M059J (cell line): ENCODE measurements at places on chromosomes 2 and 18.

DNA sequence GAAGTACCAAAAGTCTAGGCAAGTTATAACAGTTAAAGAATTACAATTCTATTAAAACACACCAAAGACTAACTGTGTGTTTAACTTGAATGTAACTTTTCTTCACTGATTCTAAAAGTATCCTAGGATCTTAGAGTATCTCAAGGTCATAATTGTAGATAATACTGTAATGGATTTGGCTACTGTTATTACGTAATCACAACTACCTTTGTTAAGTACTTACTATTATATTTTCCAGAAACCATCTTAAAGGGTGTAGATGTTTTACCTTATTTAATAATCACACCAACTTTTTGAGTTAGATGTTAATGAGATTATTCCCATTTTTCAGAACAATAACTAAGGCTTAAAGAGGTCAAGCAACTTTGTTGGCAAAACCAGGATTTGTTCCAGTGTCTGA lies 161.3 kb upstream of the REG3A start:
- DNase-seq = no peak

DNA sequence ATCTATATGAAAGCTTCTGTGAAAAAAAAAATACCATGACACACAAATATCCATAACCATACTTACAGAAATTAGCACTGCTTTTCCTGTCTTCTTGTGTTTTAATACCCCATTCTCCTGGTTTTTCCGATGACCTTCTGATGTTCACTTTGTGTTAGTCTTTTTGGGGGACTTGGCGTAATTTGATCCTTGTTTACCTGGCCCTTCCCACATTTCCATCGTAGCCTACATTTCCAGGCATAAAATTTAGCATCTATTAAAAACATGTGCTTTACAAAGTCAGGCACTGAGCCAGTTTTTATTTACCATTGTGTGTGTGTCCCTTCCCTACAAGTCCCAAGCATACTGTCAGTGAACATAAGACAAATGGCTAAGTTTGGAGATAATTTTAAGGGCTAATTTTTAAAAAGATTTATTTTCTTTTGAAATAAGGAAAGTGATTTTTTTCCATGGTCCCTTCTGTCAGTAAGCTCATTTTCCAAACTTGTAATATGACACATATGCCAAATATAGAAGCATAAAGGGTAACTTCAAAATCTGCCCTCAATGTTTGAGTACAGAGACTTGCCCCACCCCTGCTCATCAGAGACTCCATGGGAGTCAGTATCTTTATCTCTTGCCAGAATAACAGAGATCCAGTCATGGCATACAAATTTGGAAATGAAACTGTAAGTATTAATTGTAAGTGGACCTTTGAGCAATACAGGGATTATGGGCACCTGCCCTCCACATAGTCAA lies 27.3 kb downstream of the SESTD1 start:
- DNase-seq = no peak

GRCh38 chr2:45044916-45045315 lies 35.7 kb upstream of the SIX2 start:
- DNase-seq = no peak

DNA sequence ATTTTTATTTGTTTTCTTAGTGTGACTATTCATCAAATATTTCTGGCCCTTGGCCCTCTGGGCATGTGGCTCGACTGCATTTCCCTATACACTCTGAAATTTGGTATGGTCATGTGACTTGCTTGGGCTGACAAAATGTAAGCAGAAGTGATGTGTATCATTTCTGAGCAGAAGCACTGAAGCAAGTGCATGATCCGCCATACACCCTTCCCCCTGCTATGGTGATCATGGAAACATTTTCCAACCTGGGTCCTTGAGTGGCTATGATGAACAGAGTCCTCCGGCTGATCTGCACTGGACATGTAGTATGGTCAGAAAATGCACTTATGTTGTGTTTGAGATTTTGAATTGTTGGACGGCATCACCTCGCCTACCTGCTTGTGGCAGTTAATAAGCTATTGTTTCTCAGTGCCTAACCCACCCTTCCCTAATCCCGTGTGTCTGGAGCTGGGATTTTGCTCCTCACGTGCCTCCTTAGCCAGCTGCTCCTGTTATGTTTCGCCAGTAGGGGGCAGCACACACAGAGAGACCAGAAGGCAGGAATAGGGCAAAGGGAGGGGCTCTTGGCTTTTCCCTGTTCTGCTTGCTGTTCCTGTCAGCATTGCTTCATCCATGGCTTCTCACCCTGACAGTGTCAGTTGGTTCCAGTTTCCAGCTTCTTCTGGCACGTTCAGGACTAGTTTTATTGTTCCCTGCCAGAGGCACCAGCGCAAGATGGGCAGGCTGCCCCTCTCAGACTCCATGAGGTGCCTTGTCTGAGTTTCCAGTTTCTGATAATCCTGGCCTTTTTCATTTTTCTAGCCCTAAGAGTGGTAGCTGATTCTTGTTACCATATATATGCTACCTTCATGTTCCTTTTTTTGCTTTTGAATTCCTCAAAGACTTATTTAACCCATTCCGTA lies 207.4 kb downstream of the ARL6IP6 start:
- DNase-seq = peak; percentile 56

DNA sequence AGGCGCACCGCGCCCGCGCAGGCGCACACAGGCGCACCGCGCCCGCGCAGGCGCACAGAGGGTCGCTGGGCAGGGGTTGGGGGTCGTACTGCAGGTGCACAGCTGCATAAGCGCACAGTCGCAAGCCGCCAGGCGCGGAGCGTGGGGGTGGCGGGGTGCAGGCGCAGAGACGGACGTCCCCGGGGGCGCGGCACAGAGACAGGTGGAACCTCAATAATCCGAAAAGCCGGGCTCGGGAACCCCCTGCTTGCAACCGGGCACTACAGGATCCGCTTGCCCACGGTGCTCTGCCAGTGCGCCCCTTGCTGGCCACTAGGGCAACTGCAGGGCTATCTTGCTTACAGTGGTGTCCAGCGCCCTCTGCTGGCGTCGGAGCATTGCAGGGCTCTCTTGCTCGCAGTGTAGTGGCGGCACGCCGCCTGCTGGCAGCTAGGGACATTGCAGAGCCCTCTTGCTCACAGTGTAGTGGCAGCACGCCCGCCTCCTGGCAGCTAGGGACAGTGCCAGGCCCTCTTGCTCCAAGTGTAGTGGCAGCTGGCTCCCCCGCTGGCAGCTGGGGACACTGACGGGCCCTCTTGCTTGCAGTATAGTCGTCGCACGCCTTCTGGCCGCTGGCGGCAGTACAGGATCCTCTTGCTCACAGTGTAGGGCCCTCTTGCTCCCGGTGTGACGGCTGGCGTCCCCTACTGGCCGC lies 34.9 kb downstream of the FAM110C start:
- no peak for DNase-seq

DNA sequence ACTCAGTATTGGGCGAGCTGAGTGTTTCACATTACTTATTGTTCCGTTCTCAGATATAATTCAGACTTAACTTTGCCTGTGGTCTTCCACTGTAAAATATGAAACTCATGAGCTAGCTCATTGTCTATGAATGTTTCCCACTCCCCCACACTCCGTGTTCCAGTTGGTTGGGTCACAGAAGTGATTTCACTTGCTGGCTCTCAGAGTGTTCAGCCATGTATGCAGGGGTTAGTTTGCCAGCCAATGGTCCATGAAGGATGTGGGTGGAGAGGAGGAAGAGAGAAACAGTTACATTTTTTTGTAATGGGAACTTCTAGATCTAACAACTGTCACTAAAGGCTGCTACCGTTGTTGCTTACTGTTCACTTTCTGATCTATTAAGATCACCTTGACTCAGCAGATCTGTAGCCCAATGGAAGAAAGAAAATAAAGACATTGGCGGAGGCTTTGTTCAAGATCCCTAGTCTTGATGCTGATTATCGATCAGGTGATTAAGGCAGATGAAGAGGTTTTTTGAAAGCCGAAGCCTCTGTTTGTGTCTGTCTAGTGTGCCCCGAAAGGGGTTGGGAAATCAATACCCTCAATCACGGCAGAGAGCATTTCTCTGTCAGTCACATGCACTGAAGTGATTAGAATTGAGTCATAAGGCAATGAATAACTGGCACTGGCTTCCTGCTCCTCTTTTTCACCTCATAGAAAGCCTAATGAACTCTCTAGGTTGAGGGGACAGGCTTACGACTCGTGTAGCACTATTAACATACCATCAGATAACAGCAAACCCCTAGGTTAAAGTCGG lies 279.7 kb upstream of the FIGN start:
- DNase-seq = peak; percentile 3

DNA sequence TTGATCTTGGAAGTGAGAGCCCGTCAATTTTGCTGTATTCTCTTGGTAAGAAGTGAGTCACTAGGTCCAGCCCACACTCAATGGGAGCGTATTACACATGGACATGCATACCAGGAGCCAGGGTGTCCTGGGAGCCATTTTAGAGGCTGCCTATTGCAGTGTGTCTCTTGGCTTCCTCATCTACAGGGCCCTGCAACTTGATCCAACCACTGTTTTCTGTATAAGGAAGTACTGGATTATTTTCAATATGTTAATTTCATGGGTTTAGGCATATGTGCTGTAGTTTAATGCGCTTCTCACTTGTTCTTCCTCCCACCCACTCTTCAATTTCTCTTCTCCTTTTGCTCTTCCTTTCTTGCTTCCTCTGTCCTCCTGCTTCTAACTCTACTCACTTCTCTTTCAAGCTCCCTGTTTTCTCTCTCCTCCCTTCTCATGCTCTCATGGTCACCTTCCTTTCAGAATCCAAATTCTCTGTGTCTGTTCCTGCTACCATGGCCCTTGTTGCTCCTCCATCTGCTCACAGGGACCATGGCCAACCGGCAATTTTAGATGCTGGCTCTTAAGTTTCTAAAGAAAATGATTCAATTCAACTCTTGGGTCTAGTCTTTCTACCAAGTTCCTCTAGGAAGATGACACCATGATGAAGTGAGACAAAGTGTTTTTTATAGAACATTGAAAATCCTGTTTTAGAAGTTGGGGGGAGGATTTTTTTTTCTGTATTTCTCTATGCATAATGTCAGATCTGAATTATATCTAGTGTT lies 152.0 kb upstream of the ZEB2 start:
- peak; percentile 31 for DNase-seq

DNA sequence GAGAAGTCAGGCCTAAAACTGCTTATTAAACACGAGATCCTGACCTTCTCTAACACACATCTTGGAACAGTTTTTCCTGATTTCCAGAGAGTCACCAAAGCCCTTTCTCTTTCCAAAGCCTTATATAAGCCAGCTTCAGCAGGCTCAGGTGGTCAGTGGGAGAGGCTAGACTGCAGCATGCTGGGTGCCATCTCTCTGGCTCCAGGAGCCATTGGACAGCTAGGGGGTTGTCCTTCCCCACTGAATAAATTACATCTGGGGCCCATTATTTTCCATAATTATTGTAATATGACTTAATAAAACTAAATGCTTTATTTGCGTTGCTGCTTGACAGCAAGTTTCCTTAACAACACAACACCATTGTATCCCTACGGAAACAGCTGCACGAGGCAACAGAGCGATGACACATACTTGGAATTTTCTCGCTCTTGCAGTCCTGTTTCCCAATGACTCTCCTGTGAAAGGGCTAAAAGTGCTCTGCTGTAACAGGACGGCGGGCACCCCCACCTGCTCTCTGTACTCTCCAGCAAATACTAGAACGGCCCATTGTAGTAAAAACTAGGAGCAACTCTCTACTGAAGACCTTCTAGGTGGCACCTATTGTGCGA lies 160.6 kb downstream of the RNF144A start:
- DNase-seq = peak; percentile 2

- peak; percentile 62 for DNase-seq
Observed at GRCh38 chr18:2050702-2051201, 520.6 kb downstream of the METTL4 start.
